ENCODE measurements at places on chromosomes 1 and 21. TPM values are rescaled to one million over a fixed set of nuclear protein-coding genes. Genes with fewer than 3 reads are reported as not detected.

The KCNE1 gene
- total RNA-seq = not detected

DNA sequence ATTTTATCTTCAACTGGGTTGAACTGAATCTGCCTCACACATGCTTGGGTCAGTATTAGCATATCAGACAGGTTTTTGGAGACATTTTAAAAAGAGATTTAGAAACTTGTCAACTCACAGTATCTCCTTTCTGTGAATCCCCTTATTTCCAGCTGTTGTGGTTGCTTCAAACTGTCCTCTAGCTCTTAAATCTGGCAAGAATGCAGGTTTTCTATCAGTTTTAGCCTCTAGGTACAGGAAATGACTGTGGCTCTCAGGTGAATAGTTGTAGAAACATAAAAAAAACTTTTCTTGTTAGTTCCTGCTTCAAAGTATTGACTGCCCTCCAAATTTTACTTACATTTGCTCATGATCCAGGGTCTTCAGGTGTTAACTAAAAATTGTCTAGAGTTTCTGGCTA lies 495.7 kb upstream of the TMPRSS15 start:
- no peak overlapping the region for H3K27ac ChIP-seq
- H3K4me3 ChIP-seq = no peak overlapping the region
- no peaks in the 10 kb centered on the region for H3K27me3 ChIP-seq
- H3K4me1 ChIP-seq = no peaks in the 10 kb centered on the region
- H3K36me3 ChIP-seq = no peaks in the 10 kb centered on the region

The IFNLR1 gene
- total RNA-seq = 1.2 TPM

The ATXN7L2 gene
- total RNA-seq = 13.1 TPM

The S100A16 gene
- not detected for total RNA-seq

GRCh38 chr1:206067486-206068227 lies 14.7 kb downstream of the RHEX start:
- H3K4me1 ChIP-seq = peaks cover 7% of the 10 kb centered on the region
- DNase-seq = no peak
- H3K4me3 ChIP-seq = no peak overlapping the region
- H3K36me3 ChIP-seq = no peaks in the 10 kb centered on the region

DNA sequence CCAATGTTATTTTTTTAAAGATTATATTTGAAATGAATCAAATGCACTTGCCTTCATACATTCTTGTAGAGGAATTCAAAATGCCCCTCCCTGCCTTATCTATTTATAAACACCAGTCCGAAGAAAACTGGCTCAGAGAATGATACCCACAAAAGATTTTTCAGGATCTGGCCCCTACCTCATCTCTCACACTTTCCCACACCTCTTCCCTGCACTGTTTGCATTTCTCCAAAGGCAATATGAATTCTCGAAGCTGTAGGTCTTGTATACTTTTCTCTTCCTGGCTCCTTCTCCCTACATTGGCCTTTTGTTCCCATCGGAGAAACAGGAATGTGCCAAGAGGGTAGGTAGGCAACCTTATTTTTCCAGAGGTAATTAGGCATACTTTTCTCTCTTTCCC lies 12.0 kb upstream of the CCDC190 start:
- H3K27me3 ChIP-seq = peaks cover 18% of the 10 kb centered on the region
- no peaks in the 10 kb centered on the region for H3K4me1 ChIP-seq
- H3K36me3 ChIP-seq = no peaks in the 10 kb centered on the region
- H3K4me3 ChIP-seq = no peak overlapping the region

DNA sequence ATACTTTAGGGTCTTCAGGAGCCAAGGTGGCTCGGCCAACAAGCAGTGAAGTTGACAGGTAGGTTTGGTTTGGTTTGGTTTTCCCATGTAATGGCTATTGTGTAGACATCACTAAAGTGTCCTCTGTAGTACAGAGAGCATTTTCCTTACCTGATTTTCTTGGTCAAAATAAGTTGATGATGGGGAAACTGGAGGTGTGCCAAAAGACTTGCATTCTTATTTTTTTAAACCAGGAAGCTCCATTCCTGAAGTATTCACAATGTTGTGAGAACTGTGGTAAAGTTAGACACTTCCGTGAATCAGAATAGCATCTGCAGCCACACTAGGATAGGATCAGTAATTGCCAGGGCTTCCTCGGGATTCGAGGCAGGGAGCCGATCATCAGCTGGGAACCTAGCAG lies 2.9 kb downstream of the ZBTB37 start:
- no peaks in the 10 kb centered on the region for H3K27me3 ChIP-seq
- peaks cover 47% of the 10 kb centered on the region for H3K4me1 ChIP-seq
- no peak overlapping the region for H3K4me3 ChIP-seq
- no peak overlapping the region for H3K27ac ChIP-seq
- H3K36me3 ChIP-seq = peaks cover 26% of the 10 kb centered on the region

- H3K4me1 ChIP-seq = peaks cover 10% of the 10 kb centered on the region
- no peak for DNase-seq
- H3K4me3 ChIP-seq = no peak overlapping the region
- no peak overlapping the region for H3K27ac ChIP-seq
- H3K36me3 ChIP-seq = no peaks in the 10 kb centered on the region
- no peaks in the 10 kb centered on the region for H3K27me3 ChIP-seq
These were observed 103.9 kb upstream of the SLC2A1 start for GRCh38 chr1:43062527-43063095.

The IRF6 gene
- total RNA-seq = 1.7 TPM

GRCh38 chr1:22689505-22689904 lies 21.1 kb upstream of the EPHB2 start:
- DNase-seq = no peak
- no peak overlapping the region for H3K27ac ChIP-seq
- H3K27me3 ChIP-seq = peaks cover 4% of the 10 kb centered on the region
- H3K4me3 ChIP-seq = no peak overlapping the region

The HTR6 gene
- 2.1 TPM for total RNA-seq

GRCh38 chr1:81430955-81431623 lies 369.6 kb upstream of the ADGRL2 start:
- no peaks in the 10 kb centered on the region for H3K36me3 ChIP-seq
- H3K4me1 ChIP-seq = no peaks in the 10 kb centered on the region
- no peak overlapping the region for H3K27ac ChIP-seq
- H3K4me3 ChIP-seq = no peak overlapping the region
- DNase-seq = no peak

- peaks cover 86% of the 10 kb centered on the region for H3K36me3 ChIP-seq
- H3K27me3 ChIP-seq = no peaks in the 10 kb centered on the region
- H3K4me1 ChIP-seq = no peaks in the 10 kb centered on the region
- no peak overlapping the region for H3K27ac ChIP-seq
These were observed 63.1 kb downstream of the MTR start for GRCh38 chr1:236858165-236858564.

- H3K27ac ChIP-seq = no peak overlapping the region
- H3K36me3 ChIP-seq = no peaks in the 10 kb centered on the region
- no peak for DNase-seq
- no peaks in the 10 kb centered on the region for H3K27me3 ChIP-seq
These were observed 382.7 kb upstream of the DUSP10 start for GRCh38 chr1:222124602-222125001.

The CYP2J2 gene
- total RNA-seq = 0.28 TPM

- H3K27me3 ChIP-seq = no peaks in the 10 kb centered on the region
- no peak overlapping the region for H3K27ac ChIP-seq
- no peaks in the 10 kb centered on the region for H3K36me3 ChIP-seq
- DNase-seq = no peak
- no peak overlapping the region for H3K4me3 ChIP-seq
- peaks cover 5% of the 10 kb centered on the region for H3K4me1 ChIP-seq
These were observed 39.2 kb downstream of the SIPA1L2 start for GRCh38 chr1:232590744-232591082.

DNA sequence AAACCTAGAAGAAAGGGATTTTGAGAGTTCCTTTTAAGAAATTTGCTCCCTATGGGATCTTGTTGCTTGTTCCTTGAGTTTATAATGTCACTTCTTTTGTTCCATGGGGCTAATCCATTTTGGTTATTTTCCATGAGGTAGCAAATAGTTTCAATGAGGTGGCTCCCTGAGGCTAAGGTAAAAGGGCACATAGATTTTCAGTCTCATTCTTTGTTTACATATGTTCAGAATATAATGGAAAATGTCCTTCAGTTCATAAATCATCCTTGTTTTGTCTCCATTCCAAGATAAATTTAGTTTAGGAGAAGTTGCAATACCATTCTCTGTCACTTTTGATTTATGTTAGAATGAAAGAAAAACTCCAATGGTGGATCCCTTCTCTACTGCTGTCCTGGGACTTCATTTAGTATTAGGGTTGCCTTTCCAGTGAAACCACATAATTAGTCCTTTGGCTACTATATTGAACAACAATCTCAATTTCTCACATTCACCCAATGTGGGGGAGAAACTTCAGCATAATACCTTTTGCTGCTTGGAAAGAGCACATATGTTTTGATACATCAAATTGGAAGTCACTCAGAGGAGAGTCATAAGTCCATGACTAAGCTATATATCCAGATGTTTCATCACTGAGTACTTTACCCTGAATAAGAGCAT lies 80.9 kb upstream of the ADAMTS5 start:
- no peak overlapping the region for H3K27ac ChIP-seq
- no peaks in the 10 kb centered on the region for H3K4me1 ChIP-seq
- no peaks in the 10 kb centered on the region for H3K27me3 ChIP-seq

GRCh38 chr1:84442256-84442655 lies 36.8 kb upstream of the RPF1 start:
- DNase-seq = no peak
- no peaks in the 10 kb centered on the region for H3K36me3 ChIP-seq
- H3K4me3 ChIP-seq = no peak overlapping the region
- H3K27ac ChIP-seq = no peak overlapping the region
- peaks cover 17% of the 10 kb centered on the region for H3K4me1 ChIP-seq
- H3K27me3 ChIP-seq = no peaks in the 10 kb centered on the region

The SERTAD4 gene
- not detected for total RNA-seq

The CR1L gene
- total RNA-seq = not detected

- DNase-seq = no peak
- no peaks in the 10 kb centered on the region for H3K27me3 ChIP-seq
- peak within 1 kb of the TSS; percentile 10 for H3K4me3 ChIP-seq
- no peaks in the 10 kb centered on the region for H3K36me3 ChIP-seq
- H3K4me1 ChIP-seq = no peaks in the 10 kb centered on the region
These were observed at the start of gene MNDA for GRCh38 chr1:158830904-158831507. Gene MNDA (plus strand): TSS chr1:158831351. CDS start chr1:158842154, 10,803 bp downstream.

GRCh38 chr1:8461351-8462110 lies 143.6 kb downstream of the SLC45A1 start:
- H3K4me1 ChIP-seq = peaks cover 16% of the 10 kb centered on the region
- DNase-seq = no peak
- H3K27me3 ChIP-seq = no peaks in the 10 kb centered on the region
- H3K27ac ChIP-seq = no peak overlapping the region

The ATAD3C gene
- total RNA-seq = 0.74 TPM

GRCh38 chr1:156492013-156492590 lies 8.5 kb downstream of the MEF2D start:
- H3K4me3 ChIP-seq = no peak overlapping the region
- peak overlapping the region; percentile 51 for H3K27ac ChIP-seq
- peaks cover 34% of the 10 kb centered on the region for H3K36me3 ChIP-seq
- peaks cover 100% of the 10 kb centered on the region for H3K4me1 ChIP-seq
- no peaks in the 10 kb centered on the region for H3K27me3 ChIP-seq

DNA sequence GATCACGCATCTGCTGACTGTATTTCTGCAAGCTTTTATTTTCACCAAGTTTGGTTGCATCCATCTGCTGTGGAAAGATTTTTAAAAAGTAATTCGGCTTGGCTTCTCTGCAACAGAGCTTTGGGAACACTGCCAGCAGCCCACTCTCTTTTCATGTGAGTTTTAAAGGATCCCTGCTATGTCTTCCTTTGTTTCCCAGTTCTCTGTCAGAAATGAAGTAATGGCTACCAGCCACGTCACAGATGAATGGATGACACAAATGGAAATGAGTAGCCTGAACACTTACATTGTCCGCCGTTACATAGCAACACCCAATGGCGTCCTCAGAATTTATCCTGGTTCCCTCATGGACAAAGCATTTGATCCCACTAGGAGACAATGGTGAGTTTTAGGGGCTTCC lies 80.6 kb upstream of the RAVER2 start:
- H3K4me1 ChIP-seq = no peaks in the 10 kb centered on the region
- H3K27me3 ChIP-seq = no peaks in the 10 kb centered on the region
- H3K27ac ChIP-seq = no peak overlapping the region
- H3K36me3 ChIP-seq = no peaks in the 10 kb centered on the region
- DNase-seq = no peak

Measured in CD4-positive, alpha-beta T cell (primary cell).